ENCODE measurements at places on chromosomes 11 and 22.

DNA sequence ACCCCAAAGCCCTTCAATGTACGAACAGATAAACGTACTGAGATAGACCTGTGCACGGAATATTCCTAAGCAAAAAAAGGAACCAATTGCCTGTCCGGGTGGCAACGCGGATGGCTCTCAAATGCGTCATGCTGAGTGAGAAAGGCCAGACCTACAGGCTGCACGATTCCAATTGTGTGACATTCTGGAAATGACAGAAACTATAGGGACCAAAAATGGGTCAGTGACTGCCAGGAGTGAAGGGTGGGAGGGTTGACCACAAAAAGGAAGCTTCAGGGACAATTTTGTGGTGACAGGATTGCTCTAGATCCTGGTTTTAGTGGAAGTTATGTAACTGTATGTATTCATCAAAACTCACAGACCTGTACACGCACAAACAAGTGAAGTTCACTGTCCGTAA lies 24.0 kb upstream of the SYT8 start:
- DNase-seq, result no peak

DNA sequence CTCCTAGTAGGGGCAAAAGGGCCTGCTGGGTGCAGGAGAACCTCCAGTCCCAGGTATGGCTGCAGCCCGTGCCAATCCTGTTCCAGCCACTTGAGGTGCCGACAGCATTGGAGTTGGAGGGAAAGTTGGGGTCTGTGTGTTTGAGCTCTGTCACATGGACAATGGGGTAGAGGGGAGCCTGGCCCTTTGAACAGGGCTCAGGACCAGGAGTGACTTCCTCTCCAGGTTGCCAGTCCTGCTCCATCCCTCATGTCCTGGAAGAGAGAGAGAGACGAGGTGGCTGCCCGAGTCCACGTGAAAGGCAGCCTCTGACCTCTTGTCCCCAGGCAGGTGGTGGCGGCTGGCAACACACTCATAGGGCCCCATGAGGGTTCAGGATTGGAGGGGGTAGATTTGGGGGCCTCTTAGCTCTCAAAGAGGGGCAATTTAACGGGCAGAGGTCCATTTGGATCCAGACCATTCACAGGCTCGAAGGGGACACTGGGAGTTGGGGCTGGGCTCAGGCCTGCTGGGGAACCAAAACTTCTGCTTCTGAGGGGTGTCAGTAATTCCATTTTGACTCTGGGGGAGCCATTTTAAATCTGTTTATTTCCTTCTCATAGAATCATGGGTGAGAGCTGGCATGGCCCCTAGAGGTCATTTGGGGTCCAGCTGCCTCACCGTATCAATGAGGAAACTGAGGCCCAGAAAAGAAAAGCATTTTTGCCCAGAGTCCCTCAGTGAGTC lies 4.1 kb downstream of the ADORA2A start:
- DNase-seq, result no peak

DNA sequence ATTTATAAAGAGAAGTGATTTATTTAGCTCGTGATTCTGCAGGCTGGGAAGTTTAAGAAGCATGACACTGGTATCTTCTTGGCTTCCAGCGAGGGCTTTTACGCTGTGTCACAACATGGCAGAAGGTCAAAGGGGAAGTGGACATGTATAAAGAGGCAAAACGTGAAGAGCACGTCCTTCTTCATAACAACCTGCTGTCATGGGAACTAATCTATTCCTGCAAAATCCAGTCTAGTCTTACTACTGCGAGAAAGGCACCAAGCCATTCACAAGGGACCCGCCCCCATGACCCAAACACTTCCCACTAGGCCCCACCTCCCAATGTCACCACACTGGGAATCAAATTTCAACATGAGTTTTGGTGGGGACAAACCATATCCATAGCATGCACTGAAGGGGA lies 58.3 kb downstream of the AMOTL1 start:
- DNase-seq, result no peak

- DNase-seq, result no peak
Measured at GRCh38 chr11:108196901-108197300, 25.5 kb downstream of the NPAT start.

DNA sequence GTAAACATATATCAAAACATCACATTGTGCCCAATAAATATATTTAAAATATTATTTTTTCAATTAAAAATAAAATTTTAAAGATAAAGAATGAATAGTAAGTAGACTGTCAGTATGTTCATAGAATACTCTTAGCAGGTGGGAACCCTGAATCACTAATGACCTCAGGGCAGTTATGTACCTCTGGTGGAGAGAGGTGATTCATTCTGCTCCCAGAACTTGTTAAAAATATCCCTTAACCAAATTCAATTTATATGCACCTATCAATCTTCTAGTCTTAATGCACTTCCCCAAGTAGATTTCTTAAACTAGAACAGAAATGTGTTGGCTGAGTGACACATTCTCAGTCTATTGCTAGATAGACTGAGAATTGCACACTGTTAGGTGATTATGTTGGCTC lies 183.9 kb upstream of the SYN3 start:
- no peak for DNase-seq
